ENCODE measurements at places on chromosomes 1 and 21. TPM values are rescaled to one million over a fixed set of nuclear protein-coding genes. Genes with fewer than 3 reads are reported as not detected.

Gene TRABD2B
- total RNA-seq: not detected

DNA sequence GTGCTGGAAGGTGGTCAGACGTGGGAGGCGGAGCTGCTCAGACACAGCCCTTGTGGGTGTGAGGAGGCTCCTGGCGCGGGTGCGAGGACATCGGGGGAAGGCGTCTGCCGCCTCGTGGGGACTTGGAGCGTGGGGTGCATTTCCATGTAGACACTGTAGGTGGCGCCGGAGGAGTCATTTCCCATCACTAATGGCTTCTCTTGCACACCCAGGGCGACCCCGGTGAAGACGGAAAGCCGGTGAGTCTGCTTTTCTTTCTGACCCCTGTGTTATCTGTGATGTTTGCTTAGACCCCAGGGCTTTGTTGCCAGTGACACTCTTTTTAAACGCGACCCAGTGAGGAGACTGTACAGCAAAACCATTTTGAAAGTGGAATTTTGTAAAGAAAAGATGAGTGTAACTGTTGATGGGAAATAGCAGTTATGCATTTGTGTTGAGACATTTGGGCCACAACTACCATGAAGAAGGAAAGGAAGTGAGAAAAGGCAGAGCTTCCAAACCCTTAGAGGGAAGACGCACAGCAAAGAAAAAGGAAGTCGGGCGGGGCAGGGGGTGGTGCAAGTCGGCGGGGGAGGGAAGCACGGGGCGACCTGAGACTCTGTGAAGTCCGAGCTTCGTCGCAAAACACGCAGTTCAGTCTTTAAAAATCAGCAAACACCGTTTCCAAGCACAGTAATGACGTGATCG lies 64.0 kb downstream of the SLC19A1 start:
- H3K36me3 ChIP-seq: no peaks in the 10 kb centered on the region
- H3K4me3 ChIP-seq: peak overlapping the region; percentile 82
- DNase-seq: peak; percentile 93
- no peaks in the 10 kb centered on the region for H3K27me3 ChIP-seq

Gene KIF21B
- total RNA-seq: 49.3 TPM

Gene C1orf185
- total RNA-seq: not detected

DNA sequence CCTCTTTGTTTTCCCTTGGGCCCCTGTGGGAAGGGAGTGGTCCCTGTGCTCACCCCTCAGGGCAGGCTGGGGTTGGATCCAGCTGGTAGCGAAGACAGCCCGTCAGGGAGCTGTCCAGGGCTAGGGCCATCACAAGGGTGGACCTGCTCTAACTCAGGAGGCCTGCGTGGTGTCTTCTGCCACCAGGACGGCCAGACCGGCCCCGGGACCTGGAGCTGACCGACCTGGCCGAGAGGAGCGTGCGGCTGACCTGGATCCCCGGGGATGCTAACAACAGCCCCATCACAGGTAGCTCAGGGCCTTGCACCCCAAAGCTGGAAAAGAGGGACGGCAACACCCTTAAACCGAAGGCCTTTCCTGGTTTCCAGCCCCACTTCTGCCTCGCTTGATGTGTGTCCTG lies 64.2 kb upstream of the CNTN2 start:
- H3K27ac ChIP-seq: no peak overlapping the region
- no peaks in the 10 kb centered on the region for H3K36me3 ChIP-seq
- H3K4me3 ChIP-seq: no peak overlapping the region
- peaks cover 8% of the 10 kb centered on the region for H3K4me1 ChIP-seq
- peaks cover 11% of the 10 kb centered on the region for H3K27me3 ChIP-seq
- no peak for DNase-seq

GRCh38 chr21:45297869-45298268 lies 10.2 kb upstream of the POFUT2 start:
- H3K27me3 ChIP-seq: no peaks in the 10 kb centered on the region
- no peak overlapping the region for H3K27ac ChIP-seq
- DNase-seq: no peak
- H3K4me3 ChIP-seq: no peak overlapping the region
- no peaks in the 10 kb centered on the region for H3K36me3 ChIP-seq

Gene RASAL2
- not detected for total RNA-seq

DNA sequence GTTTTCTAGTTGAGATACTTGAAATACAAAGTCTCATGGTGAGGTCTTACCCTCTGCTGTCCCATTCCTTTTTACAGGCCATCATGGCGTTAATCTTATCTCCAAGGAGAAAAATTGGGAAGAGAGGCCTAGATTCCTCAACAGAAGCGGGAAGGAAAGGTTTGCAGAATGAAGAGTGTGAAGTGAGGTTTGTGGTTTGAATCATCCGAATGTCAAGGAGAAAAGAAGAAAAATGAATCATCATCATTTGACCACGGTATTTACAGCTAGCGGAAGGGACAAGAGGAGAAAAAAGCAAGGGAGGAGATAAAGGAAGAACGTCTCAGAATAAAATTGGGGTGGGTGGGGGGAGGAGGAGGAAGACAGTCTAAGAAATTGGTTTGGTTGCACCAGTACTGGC lies 935 bp upstream of the COG2 start:
- H3K27ac ChIP-seq: no peak overlapping the region
- H3K27me3 ChIP-seq: peaks cover 25% of the 10 kb centered on the region
- H3K36me3 ChIP-seq: peaks cover 13% of the 10 kb centered on the region
- H3K4me1 ChIP-seq: peaks cover 32% of the 10 kb centered on the region

DNA sequence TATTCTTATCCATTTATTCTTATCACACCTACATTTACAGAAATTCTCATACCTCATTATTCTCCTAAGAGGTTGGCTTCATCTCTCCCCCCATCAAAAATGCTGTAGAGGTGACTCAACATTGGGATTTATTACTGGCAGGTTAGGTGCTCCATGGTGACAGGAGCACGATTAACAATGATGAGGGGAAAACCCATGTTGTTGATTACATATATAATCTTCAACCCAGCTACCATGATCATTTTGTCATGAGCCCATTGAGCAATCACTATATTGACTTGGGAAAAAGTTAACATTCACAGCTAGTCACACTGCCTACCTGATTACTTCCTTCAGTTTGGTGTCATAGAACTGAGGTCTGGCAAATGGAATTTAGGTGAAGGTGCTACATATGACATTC lies 712.1 kb upstream of the CHRM3 start:
- H3K36me3 ChIP-seq: no peaks in the 10 kb centered on the region
- H3K27me3 ChIP-seq: no peaks in the 10 kb centered on the region
- no peak overlapping the region for H3K4me3 ChIP-seq
- no peak overlapping the region for H3K27ac ChIP-seq

GRCh38 chr1:245332085-245332484 lies 177.3 kb downstream of the KIF26B start:
- H3K27ac ChIP-seq: no peak overlapping the region
- H3K27me3 ChIP-seq: no peaks in the 10 kb centered on the region
- peaks cover 2% of the 10 kb centered on the region for H3K4me1 ChIP-seq
- no peak overlapping the region for H3K4me3 ChIP-seq
- H3K36me3 ChIP-seq: no peaks in the 10 kb centered on the region

- H3K27me3 ChIP-seq: peaks cover 1% of the 10 kb centered on the region
- H3K36me3 ChIP-seq: no peaks in the 10 kb centered on the region
- H3K4me1 ChIP-seq: peaks cover 22% of the 10 kb centered on the region
- no peak overlapping the region for H3K27ac ChIP-seq
Measured at GRCh38 chr1:51282605-51283004, 46.5 kb downstream of the RNF11 start.

Gene NBPF11
- total RNA-seq: 10.1 TPM

GRCh38 chr1:18041102-18041501 lies 66.5 kb upstream of the IGSF21 start:
- no peak overlapping the region for H3K27ac ChIP-seq
- H3K27me3 ChIP-seq: no peaks in the 10 kb centered on the region
- H3K4me3 ChIP-seq: no peak overlapping the region
- no peak for DNase-seq
- H3K36me3 ChIP-seq: no peaks in the 10 kb centered on the region

DNA sequence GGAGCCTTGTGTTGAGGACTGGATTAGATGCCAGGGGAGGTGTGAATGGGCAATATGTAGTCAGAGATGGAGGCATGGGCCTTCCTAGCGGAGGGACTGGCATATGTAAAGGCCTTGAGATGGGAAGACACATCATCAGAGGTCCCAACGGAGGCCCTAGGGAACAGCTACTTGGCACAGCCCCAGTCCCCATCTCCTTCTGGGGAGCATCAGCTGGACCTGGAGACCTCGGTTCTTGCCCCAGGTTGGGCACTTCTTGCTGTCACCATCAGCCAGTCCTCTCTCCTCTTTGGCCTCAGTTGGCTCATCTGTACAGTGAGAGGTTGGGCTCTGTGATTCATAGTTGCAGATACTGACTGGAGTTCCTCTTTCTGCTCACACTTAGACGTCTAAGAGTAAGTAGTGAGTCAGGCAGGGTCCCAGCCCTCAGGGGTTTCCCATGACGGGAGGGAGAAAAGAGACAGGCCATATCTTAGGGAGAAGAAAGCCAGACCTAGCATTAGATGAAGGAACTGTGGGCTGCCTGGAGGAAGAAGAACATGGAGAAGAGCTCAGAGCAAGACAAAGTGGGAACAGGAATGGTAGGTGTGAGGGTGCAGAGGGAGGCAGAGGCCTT lies 3.4 kb upstream of the MARCKSL1 start:
- H3K36me3 ChIP-seq: peaks cover 5% of the 10 kb centered on the region
- H3K4me1 ChIP-seq: peaks cover 33% of the 10 kb centered on the region
- no peak overlapping the region for H3K27ac ChIP-seq

Gene LHX8
- total RNA-seq: not detected

Gene SASS6
- 17.2 TPM for total RNA-seq

GRCh38 chr21:39142972-39143371 lies 40.3 kb downstream of the PSMG1 start:
- no peaks in the 10 kb centered on the region for H3K36me3 ChIP-seq
- peaks cover 2% of the 10 kb centered on the region for H3K27me3 ChIP-seq
- no peak overlapping the region for H3K4me3 ChIP-seq
- DNase-seq: no peak

DNA sequence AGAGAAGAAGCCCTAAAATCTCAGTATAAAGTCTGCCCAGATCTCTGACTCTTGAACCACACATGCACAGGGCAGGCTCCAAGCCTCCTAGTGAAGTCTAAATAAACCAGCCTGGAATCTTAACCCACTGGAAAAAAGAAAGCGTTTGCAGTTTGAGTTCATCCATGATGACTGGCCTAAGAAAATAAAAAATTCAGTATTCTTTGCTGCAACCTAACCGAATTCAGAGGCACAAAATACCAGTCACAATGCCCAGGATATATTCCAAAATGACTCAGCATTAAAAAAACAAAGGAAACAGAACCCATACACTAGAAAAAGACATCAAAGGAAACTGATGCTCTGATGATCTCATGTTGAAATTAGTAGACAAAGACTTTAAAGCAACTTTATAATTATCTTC lies 269.2 kb downstream of the SDCCAG8 start:
- no peak overlapping the region for H3K27ac ChIP-seq
- H3K4me3 ChIP-seq: no peak overlapping the region
- DNase-seq: no peak
- H3K36me3 ChIP-seq: no peaks in the 10 kb centered on the region
- H3K27me3 ChIP-seq: no peaks in the 10 kb centered on the region

DNA sequence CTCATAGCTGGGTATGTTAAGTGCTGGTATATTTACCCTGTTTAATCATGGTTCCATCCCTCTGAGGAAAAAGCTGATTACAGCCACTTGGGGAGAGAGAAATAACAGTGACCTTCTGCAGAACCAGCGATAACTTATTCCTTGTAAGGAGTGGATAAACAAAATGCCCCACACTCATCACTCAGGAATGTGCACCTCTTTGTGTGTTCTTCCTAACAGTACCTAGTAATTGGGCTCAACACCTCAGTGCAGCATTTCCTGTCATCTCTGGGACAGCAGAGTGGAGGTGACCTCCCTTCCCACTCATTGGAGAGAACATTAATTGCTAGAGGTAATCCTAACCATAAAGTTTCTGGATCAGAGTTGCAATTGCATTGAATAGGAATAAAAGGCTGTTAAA lies 112.5 kb upstream of the F3 start:
- DNase-seq: no peak
- H3K27me3 ChIP-seq: peaks cover 4% of the 10 kb centered on the region
- no peak overlapping the region for H3K27ac ChIP-seq
- no peaks in the 10 kb centered on the region for H3K36me3 ChIP-seq
- no peaks in the 10 kb centered on the region for H3K4me1 ChIP-seq
- no peak overlapping the region for H3K4me3 ChIP-seq

Gene ACKR1
- total RNA-seq: not detected

Gene CELA2B
- not detected for total RNA-seq

DNA sequence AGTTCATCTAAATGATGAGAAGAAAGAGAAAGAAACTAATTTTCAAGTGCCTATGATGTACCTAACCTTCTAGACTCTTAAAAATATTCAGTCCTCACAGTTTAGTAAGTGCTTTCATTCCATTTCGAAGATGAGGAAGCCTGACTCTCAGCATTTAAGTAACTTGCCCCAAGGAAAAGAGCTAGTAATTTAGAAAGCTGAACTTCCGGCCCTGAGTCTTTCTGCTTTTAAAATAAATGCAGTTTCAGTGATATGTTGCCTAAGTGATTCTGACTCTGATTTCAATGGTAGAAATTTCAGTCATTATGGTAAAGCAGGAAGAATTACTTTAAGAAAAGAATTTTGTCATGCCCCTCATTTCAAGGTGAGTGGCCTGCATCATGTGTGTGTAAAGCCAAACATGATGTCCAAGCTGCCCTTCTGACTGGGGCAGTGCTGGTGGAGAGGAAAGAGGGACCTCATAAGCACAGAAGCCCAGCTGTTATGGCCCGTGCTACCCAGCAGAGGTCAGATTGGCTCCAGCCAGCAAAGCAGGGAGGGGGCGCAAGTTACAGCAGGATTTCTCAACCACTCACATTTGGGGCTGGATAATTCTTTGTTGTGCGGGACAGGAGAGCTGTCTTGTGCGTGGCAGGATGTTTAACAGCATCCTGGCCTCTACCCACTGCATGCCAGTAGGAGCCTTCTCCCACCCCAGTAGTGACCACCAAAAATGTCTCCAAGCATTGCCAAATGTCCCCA lies 10.7 kb downstream of the ATP1A4 start:
- H3K36me3 ChIP-seq: no peaks in the 10 kb centered on the region
- peaks cover 43% of the 10 kb centered on the region for H3K27me3 ChIP-seq
- H3K4me1 ChIP-seq: no peaks in the 10 kb centered on the region
- H3K27ac ChIP-seq: no peak overlapping the region
